ENCODE measurements at places on chromosomes 5 and 9.

GRCh38 chr5:149961957-149962409, 1.4 kb downstream of the SLC26A2 start:
- DNase-seq, result peak; percentile 17

GRCh38 chr9:125418404-125418803, 156.8 kb downstream of the GAPVD1 start:
- no peak for DNase-seq

DNA sequence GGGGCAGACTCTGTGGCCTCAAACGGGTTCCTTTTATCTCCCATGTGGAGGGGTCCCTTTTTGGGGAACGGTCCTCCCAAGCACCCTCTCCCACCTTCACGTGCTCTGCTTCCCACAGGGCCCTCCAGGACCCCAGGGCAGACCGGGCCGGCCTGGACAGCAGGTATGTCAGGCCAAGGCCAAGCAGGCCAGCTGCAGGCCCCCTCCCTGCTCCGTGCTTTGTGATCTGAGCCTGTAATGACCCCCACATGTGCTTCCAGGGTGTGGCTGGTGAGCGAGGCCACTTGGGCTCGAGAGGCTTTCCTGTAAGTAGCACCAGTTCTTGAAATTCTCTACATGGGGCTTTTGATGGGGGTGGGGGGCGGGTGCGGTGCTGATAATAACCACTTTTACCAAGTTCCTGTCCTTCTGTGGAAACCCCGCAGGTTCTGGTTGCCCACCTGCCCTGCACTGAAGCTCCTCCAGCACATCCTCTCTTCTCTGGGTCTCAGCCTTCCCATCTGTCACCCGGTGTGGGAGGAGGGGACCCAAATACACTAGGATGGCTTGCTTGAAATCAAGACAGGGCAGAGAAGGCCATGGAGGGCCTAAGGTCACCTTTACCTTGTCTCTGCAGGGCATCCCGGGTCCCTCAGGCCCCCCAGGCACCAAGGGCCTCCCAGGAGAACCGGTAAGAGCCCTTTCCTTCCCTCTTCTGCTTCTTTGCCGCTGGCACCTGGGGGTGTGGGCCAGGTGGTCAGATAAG, 57.9 kb upstream of the ORM1 start:
- no peak for DNase-seq

- DNase-seq, result no peak
Observed at GRCh38 chr5:71014176-71014575, 11.0 kb downstream of the NAIP start.

DNA sequence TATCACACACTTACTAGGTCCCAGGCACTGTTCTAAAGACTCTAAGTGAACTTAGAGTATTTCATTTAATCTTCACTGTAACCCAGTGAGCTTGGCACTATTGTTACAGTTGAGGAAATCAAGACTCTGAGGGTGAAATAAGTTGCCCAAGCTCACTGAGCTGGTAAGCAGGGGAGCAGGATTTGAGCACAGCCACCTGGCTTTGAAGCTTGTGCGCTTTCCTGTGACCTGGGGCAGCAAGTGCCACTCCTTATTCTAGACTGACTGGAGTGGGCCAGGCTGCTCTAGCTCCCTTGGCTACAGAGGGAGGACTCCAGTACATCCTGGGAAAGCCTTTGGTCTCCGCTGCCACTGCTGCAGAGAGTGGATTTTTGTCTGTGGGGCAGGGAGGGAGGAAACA, 50.0 kb downstream of the RGS3 start:
- DNase-seq, result no peak

GRCh38 chr5:114857941-114858551, 311.7 kb downstream of the TRIM36 start:
- DNase-seq, result no peak

GRCh38 chr5:137220523-137220927, 278.6 kb downstream of the SPOCK1 start:
- no peak for DNase-seq

GRCh38 chr5:64979531-64979930, 210.8 kb downstream of the CWC27 start:
- DNase-seq, result no peak

DNA sequence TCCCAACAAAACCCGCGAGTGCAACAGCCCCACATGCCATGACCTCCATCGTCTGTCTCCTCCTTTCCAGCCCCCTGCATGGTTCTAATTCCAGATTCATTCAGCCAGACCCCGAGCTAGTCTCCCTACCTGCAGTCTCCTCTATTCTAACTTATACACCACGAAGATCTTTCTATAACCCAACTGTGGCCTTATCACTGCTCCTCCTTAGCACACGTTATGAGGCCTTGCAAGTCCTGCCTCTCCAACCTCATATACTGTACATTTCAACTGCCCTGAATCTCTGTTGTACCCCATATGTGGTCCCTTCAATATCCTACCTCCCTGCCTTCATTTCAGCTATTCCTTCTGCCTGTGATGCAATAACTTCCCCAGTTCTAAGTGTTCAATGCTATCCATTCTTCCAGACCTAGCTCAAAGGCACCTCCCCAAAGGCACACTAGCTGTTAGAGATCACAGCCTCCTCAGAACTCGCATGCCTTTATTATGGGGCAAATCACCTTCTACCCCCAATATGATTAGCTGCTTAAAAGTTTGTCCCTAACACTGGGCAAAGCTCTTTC, 215.1 kb upstream of the TRIM32 start:
- DNase-seq, result no peak

GRCh38 chr9:98219794-98220370, 27.4 kb upstream of the CORO2A start:
- no peak for DNase-seq

- DNase-seq, result no peak
Observed at GRCh38 chr9:37471942-37472684, 6.9 kb upstream of the ZBTB5 start.

DNA sequence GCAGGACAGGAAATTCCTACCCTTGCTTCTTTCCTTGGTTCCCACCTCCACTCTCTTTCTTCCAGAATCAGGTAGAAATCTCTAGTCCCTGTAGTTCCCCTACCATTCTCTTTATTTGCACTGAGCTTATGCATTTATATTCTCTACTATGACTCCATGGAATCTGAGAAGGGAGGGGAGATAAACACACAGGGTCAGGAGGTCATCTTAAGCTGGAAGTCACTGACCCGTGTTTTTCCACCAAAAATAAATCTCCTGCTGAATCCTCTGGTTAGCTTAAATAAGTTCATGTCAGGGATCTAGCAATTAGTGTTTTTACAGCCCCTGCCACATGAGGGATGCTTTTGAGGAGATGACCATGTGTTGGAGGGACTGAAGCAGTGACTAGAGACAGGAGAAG, 3.7 kb downstream of the ACTL7B start:
- DNase-seq, result no peak

DNA sequence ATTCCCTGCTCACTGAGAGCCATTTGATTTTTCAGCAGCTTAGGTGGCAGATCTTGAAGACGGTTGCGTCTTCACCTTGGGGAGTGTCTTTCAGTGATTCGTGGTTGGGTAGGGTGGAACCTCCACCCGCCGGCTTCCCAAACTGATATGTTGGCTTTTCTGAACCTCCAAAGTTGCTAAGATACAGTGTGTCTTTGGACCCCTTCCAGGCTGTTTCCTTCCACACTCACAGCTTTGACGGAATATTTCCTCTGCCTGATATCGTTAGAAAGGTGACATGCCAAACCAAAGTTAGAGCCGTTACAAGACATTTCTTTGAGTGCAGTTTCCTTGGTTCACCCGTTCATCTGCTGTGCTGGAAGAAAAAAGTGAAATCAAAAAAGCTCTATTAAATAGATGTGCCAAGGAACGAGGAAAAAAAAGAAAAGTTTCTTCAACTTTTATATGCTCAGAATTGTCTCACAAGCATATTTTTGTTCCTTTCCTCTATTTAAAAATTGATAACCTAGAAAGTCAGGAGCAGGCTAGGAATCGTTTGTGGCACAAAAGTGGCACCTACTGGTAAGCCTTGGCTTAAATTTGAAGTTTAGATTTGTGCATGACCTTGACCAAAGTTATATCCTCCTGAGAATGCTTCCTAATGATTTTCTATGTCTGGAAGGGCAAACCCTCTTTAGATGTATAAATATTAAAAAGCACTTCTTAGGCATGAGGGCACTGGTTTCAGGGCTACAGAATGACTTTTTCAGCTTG, 270.7 kb upstream of the WWC1 start:
- no peak for DNase-seq

- no peak for DNase-seq
Observed at GRCh38 chr5:86837610-86838009, 219.9 kb downstream of the COX7C start.

DNA sequence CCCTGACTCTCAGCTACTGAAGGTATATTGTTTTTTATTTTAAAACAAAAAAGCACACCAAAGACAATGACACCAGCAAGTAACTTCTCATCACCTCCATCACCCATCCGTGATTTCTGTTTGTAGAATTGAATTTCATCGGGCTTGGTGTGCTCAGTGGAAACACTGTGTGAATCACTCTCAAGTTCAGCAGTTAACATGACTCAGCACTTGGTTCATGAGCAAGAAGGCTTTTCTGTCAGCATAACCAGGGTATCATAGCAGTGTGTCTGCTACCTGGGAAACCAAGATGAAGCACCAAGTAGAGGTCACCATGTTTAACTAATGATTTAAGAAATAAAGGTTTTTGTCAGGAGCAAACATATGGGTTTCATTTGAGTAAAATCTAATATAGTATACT, 123.7 kb downstream of the INSYN2B start:
- DNase-seq, result no peak

DNA sequence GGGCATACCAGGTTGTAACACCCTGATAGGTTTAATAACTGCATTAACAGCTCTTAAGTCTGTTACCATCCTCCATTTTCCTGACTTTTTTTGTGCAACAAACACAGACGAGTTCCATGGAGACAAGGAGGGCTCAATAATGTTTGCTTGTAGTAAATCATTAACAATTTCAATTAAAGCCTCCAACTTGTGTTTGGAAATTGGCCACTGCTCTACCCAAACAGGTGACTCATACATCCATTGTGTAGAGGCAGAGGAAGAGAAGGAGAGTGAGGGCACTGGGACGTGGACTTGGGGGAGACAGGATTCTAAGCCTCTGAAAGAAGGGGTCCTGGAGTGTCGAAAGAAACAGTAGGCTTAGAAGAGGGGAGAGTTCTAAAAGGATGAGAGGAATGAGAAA, 213.6 kb upstream of the KCNN2 start:
- no peak for DNase-seq

DNA sequence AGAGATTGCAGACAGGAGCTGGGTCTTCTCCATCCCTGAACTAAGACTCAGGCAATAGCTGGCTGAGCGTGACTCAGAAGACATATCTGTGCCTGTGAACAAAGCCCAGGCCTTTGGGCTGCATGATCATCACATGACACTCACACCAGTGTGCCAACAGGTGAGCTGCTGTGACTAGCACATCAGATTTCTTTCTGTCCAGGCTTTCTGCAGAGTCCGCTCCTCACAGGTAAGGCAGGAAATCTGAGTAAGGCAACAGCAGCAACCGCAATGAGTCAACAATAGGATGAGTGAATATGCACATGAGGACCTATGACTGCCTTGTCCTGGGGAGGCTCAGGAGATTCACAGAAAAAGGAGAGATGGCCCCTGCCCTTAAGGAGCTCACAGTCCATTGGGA, 293.6 kb downstream of the ACTL7B start:
- DNase-seq, result no peak

DNA sequence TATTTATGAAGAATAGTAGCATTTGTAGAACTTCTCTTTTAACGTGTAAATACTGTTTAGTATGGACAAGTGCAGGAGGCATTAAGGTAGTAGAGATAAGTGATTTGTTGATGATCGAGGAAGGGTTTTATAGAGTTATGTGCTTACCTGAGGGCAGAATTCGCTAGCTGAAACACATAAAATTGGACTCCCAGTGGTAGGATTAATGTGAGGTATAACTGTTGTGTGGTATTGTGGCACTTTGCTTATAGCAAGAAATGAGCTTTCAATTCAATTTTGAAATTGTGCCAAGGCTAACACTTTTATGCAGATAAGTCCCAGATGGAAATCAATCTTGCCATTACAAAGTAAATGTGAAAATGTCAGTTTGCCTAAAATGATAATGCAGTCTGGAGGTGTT, 1.2 kb downstream of the AP3S1 start:
- no peak for DNase-seq

- no peak for DNase-seq
Observed at GRCh38 chr9:1171546-1171945, 121.4 kb downstream of the DMRT2 start.

GRCh38 chr5:158514319-158514985, 585.3 kb downstream of the EBF1 start:
- DNase-seq, result no peak

- DNase-seq, result no peak
Observed at GRCh38 chr9:36456480-36457065, 56.5 kb upstream of the RNF38 start.

- DNase-seq, result no peak
Observed at GRCh38 chr5:157292599-157292998, 26.7 kb downstream of the CYFIP2 start.

DNA sequence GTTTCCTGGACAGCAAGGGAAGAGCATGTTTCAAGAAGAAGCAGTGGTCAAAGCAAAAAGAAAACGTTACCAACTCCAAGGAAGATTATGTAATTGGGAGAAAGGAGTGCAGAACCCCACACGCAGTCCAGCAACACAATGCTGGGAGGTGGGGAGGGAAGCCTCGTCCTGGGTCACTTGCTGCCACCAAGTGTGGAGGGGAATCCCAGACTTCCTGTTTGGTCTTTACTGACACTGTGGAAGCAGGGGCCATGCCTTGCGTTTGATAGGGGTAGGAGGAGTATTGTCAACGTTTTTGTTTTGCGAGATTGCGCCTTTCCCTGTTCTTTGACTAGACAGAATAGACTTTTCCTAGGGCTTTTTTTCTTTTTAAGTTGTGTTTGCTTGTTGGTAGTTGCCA, 421.0 kb downstream of the KDM4C start:
- no peak for DNase-seq
